Type B pancreatic cell (in vitro differentiated cells): ENCODE measurements at places on chromosomes 6 and 20.

DNA sequence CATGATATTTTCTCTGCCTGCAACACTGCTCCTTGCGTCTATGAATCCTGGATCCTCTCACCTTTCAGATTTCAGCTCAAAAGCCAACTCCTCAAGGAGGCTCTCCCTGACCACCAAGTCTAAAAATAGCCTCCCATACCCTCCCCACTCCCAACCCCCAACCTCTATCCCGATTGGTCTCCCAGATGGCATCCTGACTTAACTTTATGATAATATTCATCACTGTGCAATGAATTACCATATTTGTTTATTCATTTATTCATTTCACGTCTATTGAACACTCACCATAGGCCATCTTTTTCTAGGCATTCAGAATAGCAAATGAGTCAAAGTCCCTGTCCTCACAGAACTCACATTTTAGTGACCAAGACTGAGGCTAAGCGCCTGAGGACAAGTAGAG lies 42.6 kb upstream of the NFATC2 start:
- H3K27me3 ChIP-seq: no peaks in the 10 kb centered on the region
- H3K4me1 ChIP-seq: peaks cover 4% of the 10 kb centered on the region
- H3K4me3 ChIP-seq: no peak overlapping the region
- H3K27ac ChIP-seq: no peak overlapping the region
- no peaks in the 10 kb centered on the region for H3K36me3 ChIP-seq
- DNase-seq: no peak

DNA sequence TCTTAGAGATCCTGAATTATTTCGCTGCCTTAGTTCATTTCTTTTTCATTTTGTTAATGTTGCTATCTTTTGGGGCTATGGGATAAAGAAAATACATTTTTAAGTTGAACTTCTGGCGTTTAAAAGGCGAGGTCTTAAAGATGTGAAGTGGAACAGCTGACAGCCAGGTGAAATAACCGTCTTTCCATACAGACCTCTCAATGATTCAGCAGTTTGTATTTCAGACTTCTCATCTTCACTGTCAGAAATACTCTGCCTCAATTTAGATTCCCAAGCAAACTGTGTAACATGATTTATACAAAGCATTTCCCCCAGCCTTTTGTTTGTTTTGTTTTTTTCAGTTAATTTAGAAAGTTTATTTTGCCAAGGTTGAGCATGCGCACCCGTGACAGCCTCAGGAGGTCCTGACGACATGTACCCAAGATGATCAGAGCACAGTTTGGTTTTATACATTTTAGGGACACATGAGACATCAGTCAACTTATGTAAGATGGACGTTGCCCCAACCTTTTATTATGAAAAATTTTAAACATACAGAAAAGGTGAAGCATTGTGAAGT lies 40.0 kb downstream of the SLC9A8 start:
- DNase-seq: no peak
- H3K4me3 ChIP-seq: no peak overlapping the region
- H3K27ac ChIP-seq: peak overlapping the region; percentile 21
- H3K27me3 ChIP-seq: no peaks in the 10 kb centered on the region

DNA sequence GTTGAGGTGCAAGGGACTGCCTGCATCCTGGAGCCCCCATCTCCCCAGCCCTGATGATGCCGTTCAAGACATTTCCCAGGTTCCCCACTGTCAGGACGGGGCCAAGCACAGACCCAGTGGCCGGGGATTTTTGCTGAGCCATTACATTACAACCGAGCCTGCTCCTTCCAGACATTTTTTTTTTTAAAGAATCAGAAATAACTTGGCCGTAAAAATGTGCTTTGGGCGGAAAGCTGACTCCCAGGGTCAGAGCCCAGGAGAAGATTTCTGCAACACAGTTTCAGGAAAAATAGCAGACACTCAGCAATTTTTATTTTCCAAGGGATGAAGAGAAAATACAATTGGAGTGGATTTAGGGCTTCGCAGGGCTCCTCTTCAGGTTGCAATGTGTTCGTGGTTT lies 87.9 kb downstream of the LRFN2 start:
- H3K27ac ChIP-seq: no peak overlapping the region
- H3K36me3 ChIP-seq: no peaks in the 10 kb centered on the region
- no peaks in the 10 kb centered on the region for H3K4me1 ChIP-seq

DNA sequence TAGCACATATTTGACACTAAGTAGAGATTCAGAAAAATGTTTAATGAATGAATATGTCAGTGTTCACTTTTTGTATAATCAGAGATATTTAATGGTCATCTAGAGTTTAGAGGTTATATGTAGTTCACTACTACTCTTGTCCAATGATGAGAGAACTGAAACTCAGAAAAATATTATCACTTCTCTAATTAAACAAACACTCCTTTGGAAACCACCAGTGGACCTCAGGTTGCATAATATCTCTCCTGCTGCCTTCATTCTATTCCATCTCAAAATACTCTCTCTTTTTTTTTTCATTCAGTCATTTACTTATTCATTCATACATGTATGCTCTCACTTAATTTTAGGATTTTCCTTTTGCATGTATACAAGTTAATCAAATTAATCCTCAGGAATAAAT lies 423.1 kb upstream of the RNF217 start:
- H3K36me3 ChIP-seq: no peaks in the 10 kb centered on the region
- peaks cover 6% of the 10 kb centered on the region for H3K27me3 ChIP-seq
- no peak for DNase-seq

- H3K27me3 ChIP-seq: peaks cover 16% of the 10 kb centered on the region
- no peaks in the 10 kb centered on the region for H3K4me1 ChIP-seq
- no peak overlapping the region for H3K27ac ChIP-seq
- H3K4me3 ChIP-seq: no peak overlapping the region
- no peak for DNase-seq
These were observed 35.9 kb downstream of the ANKRD60 start for GRCh38 chr20:58192567-58192966.

DNA sequence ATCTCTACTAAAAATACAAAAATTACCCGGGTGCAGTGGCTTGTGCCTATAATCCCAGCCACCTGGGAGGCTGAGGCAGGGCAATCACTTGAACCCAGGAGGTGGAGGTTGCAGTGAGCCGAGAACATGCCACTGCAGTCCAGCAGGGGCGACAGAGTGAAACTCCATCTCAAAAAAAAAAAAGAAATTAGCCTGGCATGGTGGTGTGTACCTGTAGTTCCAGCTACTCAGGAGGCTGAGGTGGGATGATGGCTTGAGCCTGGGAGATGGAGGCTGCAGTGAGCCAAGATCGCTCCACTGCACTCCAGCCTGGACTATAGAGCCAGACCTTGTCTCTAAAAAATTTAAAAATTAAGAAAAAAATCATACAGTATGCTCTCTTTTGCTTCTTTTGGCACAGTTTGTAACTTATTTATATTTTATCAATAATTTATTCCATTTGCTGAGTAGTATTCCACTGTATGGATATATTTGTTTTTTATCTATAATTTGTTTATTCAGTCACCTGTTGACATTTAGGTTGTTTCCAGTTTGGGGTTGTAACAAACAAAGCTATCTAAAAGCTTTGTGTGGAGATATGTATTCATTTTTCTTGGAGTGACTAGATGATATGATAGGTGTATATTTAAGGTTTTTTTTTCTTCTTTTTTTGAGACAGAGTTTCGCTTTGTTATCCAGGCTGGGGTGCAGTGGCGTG lies 8.0 kb upstream of the MYBL2 start:
- H3K36me3 ChIP-seq: no peaks in the 10 kb centered on the region
- no peaks in the 10 kb centered on the region for H3K27me3 ChIP-seq
- H3K4me1 ChIP-seq: no peaks in the 10 kb centered on the region
- no peak overlapping the region for H3K27ac ChIP-seq

- no peak for DNase-seq
- H3K4me1 ChIP-seq: peaks cover 2% of the 10 kb centered on the region
These were observed 38.7 kb downstream of the NCOA7 start for GRCh38 chr6:125829433-125829832.

DNA sequence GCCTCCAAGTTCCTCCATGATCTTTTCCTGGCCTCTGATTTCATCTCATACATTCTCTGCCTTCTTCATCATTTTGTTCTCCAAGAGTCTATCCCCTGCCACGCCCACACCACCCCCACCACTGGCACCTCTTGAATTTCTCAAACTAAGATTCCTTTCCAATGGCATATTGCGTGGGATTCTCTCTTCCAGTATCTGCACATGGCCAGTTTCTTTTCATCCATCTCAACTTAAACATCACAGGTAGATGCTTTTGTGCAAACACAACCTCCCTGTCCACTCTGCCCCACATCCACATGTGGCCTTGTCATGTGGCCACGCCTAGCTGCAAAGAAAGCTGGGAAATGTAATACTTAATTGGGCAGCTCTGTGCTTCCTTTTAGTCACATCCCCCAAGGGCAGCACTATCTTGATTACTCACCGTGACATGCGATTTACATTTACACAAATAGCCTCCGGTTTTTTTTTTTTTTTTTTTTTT lies 33.4 kb upstream of the ZMYND8 start:
- no peaks in the 10 kb centered on the region for H3K36me3 ChIP-seq
- H3K4me3 ChIP-seq: no peak overlapping the region
- H3K27ac ChIP-seq: no peak overlapping the region

DNA sequence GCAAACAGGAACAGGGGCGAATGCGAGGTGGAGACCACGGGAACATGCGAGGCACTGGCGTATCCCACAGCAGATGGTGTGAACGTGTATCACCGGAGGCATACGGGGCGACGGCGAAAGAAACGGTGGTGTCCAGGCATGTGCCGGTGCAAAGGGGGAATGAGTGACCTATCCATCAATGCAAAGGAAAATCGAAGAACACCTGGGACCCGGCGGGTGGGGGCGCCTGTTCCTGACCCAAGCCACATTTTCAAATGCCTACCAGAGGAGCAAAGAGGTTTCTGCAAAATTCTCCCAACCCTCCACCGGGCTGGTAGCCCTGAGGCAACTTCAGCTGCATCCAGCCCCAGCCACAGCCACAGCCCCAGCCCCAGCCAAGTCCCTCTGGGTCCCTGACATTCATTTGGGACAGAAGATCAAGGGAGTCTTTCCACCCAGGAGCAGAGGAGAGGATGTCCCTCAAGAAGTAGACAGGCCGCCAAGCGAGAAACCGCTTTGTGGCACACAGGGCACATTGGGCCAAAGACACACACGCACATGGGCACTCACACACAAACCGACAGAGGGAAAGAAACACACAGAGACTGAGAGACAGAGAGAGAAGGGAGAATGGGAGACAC lies 164.0 kb upstream of the ZNF337 start:
- H3K4me1 ChIP-seq: peaks cover 15% of the 10 kb centered on the region
- no peaks in the 10 kb centered on the region for H3K36me3 ChIP-seq
- H3K27ac ChIP-seq: no peak overlapping the region
- H3K4me3 ChIP-seq: peak overlapping the region; percentile 88
- H3K27me3 ChIP-seq: peaks cover 82% of the 10 kb centered on the region

DNA sequence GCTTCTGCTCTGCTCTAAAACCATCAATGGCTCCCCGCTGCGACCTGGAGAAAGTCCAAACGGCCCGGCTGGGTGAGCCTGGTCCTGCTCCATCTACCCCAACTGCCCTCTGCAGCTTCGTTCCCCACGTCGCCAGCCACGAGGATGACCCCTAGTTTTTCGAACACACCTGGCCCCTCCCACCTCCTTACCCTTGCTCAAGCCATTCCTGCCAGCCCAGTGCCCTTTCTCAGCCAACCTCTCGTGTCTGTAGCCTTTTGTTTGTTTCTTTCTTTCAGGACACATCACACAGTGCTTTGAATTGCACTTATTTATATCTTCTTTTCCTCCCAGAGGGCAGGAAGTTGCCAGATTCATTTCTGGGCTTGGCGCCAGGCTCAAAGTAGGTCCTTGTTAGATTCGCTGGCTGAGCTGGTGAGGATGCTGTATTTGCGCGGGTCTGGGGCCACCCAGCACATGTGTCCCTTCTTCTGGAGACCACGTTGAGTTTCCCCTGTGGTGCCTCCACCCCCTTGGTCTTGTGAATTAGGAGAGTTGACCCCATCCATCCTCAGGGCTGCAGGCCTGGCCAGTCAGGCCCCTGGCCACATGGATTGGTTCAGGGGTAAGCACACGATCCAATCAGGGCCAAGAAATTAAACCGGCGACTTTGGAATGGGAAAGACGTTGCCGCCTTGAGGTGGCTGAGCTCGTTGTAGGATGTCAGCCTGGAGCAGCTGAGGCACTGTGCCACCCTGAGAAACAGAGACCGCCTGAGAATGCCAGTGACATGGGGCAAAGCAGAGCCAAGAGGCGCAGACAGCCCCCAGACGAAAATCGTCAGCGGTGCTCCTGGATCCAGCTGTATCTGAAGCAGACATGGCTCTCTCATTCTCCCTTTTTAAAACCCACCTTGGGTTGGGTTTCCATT lies 156.0 kb downstream of the CEBPB start:
- H3K4me1 ChIP-seq: peaks cover 9% of the 10 kb centered on the region
- H3K36me3 ChIP-seq: no peaks in the 10 kb centered on the region
- no peaks in the 10 kb centered on the region for H3K27me3 ChIP-seq
- no peak overlapping the region for H3K4me3 ChIP-seq

- peaks cover 18% of the 10 kb centered on the region for H3K4me1 ChIP-seq
- H3K36me3 ChIP-seq: no peaks in the 10 kb centered on the region
- H3K27ac ChIP-seq: no peak overlapping the region
- peaks cover 8% of the 10 kb centered on the region for H3K27me3 ChIP-seq
These were observed 296.8 kb upstream of the TSHZ2 start for GRCh38 chr20:52675375-52675774.

DNA sequence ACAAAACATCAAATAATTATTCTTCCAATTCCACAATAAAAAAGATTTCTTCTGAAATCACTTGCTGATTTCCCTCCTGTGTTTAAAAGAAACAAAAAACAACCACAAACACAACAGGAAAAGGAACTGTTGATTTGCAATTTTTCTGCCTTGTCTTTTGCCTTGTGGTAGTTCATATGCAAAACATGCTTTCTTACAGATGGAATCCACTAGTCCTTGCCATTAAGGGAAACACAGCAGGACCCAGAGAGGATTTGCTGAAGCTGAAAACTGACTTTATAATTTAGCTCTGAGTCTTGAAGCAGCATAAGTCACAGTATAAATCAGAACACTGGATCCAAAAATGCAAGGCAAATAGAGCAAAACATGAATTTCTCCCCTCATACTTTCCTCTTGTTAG lies 328.8 kb downstream of the PHF3 start:
- H3K4me1 ChIP-seq: peaks cover 4% of the 10 kb centered on the region
- no peak for DNase-seq
- H3K27me3 ChIP-seq: no peaks in the 10 kb centered on the region
- H3K36me3 ChIP-seq: no peaks in the 10 kb centered on the region
- no peak overlapping the region for H3K4me3 ChIP-seq
- H3K27ac ChIP-seq: no peak overlapping the region

- H3K27me3 ChIP-seq: peaks cover 4% of the 10 kb centered on the region
- H3K4me1 ChIP-seq: peaks cover 3% of the 10 kb centered on the region
- no peaks in the 10 kb centered on the region for H3K36me3 ChIP-seq
- no peak for DNase-seq
These were observed 348.7 kb downstream of the SMOC2 start for GRCh38 chr6:168789699-168790098.

GRCh38 chr6:35751594-35751993 lies 14.8 kb downstream of the ARMC12 start:
- no peaks in the 10 kb centered on the region for H3K36me3 ChIP-seq
- H3K27ac ChIP-seq: no peak overlapping the region
- H3K4me3 ChIP-seq: no peak overlapping the region
- H3K27me3 ChIP-seq: peaks cover 6% of the 10 kb centered on the region

GRCh38 chr20:19313342-19314069 lies 101.1 kb downstream of the SLC24A3 start:
- H3K27ac ChIP-seq: peak overlapping the region; percentile 71
- no peaks in the 10 kb centered on the region for H3K27me3 ChIP-seq
- H3K4me1 ChIP-seq: peaks cover 20% of the 10 kb centered on the region
- peak; percentile 6 for DNase-seq
- no peak overlapping the region for H3K4me3 ChIP-seq

- H3K27ac ChIP-seq: no peak overlapping the region
- H3K27me3 ChIP-seq: no peaks in the 10 kb centered on the region
- no peaks in the 10 kb centered on the region for H3K36me3 ChIP-seq
- peaks cover 18% of the 10 kb centered on the region for H3K4me1 ChIP-seq
- no peak overlapping the region for H3K4me3 ChIP-seq
These were observed 149.3 kb downstream of the SLC24A3 start for GRCh38 chr20:19361790-19362189.
